Naive thymus-derived CD4-positive, alpha-beta T cell (primary cell): ENCODE measurements at places on chromosomes 5 and 9. TPM values are rescaled to one million over a fixed set of nuclear protein-coding genes. Genes with fewer than 3 reads are reported as not detected.

Gene SLC26A2
- total RNA-seq, result 9.6 and 10.1 TPM in 2 replicates

Gene ADCY2
- not detected for total RNA-seq

Gene MLANA
- total RNA-seq, result not detected

Gene BTNL8
- total RNA-seq, result not detected

- no peak for DNase-seq
Observed at GRCh38 chr9:28155067-28155466, 581.8 kb upstream of the C9orf72 start.

- no peak for DNase-seq
Observed at GRCh38 chr5:31626156-31626555, 12.8 kb upstream of the PDZD2 start.

DNA sequence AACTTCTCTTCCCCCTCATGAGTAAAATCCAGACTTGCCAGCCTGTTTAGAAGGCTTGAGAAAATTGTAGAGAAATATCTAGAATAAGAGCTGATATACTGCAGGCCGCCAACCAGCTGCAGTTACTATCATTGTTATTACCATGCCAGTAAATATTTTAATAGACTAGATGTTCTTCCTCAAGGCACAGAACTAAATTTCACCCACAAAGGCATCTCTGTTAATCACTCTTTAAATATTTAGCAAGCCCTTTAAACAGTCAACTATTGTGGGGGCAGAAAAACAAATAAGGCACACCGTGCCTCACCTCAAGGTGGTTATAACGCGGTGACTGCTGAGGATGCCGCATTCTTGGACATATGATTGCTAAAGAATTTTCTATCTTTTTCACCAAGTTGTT lies 147.0 kb downstream of the SPOCK1 start:
- no peak for DNase-seq

DNA sequence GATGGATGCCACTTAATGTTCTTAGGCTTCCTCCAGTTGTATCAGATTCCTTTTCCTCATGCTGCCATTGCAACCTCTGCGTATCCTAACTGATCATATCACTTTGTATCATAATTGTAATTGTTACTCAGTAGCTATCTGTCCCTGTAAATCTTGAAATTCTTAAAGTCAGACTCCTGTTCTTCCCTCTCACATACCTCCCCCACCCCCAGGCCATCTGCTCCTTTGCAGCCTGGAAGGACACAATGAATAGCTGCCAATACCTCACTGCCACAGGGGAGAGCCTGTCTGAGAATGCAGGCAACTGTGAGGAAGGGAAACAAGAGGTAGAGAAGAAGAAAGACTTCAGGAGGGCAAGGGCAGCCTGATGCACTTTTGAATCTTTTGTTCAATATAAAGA lies 228.5 kb downstream of the ENC1 start:
- no peak for DNase-seq

GRCh38 chr5:142770650-142771609 lies 753 bp downstream of the ARHGAP26 start:
- DNase-seq, result peak; percentile 64

DNA sequence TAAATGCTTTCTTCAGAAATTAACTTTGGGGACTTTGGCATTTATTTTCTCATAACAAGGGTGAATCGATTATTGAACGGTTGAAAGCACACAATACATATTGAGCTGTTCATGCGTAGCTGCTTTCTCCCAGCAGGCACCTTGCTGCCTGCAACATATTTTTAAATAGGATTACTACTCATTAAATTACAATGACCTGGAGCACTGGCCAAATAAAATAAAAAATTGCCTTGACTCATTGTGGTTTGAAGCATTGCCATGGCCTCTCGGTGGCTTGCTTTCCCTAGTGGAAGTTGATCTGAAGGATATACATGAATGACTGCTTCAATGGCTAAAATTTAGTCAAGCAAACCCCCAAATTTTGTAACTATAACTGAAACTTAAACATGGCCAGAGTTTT lies 181.6 kb upstream of the NUDT12 start:
- DNase-seq, result no peak

- DNase-seq, result no peak
Observed at GRCh38 chr5:142904416-142904815, 134.2 kb downstream of the ARHGAP26 start.

DNA sequence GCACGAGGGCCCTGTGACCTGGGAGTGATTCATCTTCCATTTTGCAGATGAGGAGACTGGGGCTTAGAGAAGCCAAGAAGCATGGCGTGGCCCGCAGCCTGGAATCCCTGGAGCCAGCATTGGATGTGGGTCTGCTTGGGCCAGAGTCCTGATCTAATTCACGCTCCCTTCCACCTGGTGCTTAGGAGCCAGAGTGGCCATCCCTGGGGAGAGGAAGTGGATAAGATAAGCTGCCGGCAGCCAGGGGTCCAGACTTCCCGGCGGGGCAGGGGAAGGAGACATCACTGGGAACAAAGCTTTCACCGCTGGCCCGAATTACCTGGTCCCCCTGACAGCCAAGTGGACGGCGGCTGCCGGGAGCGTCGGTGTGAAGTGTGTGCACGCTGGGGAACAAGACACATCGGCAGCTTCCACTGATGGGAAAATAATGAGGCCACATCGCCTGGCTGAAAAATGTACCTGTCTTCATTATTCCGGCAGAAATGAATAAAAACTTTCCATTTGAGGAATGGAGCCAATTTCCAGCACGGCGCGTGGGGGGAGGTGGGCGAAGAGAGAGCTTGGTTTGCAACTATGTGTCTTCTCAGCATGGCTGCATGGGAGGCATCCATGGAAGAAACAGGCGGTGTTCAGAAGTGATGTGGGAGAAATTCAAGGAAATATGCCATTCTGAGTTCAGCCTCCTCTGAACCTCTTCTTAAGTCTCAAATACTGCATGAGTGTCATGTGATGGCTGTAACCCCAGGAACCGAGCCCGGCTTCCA lies 78.5 kb downstream of the OLFM1 start:
- no peak for DNase-seq

- DNase-seq, result no peak
Observed at GRCh38 chr5:82341325-82341724, 63.2 kb upstream of the RPS23 start.
